ENCODE measurements at places on chromosomes 11 and 22.

DNA sequence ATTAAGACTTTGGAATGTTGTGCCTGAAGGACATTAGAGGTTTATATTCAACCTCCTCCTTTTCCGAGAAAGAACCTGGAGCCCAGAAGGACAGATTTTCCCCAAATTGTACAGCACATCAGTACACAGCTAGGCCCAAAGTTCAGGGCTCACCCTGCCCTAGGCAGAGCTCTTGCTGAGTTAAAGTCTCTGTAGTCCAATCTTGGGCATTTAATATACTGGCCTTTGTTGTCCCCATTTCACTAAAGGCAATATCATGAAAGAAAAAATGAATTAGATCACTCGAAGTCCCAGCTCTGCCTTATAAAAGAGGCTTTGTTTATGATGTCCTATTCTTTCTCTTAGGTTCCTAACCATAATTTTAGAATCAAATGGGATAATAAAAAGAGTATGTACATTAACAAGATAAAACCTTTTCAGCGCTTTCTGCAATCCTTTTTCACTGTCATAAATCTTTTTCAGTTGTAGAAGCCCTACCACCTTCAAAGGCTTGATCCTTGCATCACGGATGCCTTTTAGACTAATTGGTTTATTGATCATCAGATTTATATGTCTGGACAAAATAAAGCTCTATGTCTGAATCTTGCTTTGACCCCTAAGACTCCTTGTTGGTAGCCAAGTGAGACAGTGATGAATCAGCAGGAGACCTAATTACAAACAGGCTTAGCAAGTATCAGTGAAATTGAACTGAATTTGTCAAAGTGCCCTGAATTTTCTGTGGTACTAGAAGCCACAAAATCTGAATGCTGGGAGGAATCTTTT lies 39.8 kb downstream of the RELT start:
- DNase-seq = no peak

GRCh38 chr22:36893262-36893661 lies 20.2 kb upstream of the CSF2RB start:
- no peak for DNase-seq

- DNase-seq = no peak
Observed at GRCh38 chr22:29225422-29226090, 19.9 kb downstream of the EMID1 start.

DNA sequence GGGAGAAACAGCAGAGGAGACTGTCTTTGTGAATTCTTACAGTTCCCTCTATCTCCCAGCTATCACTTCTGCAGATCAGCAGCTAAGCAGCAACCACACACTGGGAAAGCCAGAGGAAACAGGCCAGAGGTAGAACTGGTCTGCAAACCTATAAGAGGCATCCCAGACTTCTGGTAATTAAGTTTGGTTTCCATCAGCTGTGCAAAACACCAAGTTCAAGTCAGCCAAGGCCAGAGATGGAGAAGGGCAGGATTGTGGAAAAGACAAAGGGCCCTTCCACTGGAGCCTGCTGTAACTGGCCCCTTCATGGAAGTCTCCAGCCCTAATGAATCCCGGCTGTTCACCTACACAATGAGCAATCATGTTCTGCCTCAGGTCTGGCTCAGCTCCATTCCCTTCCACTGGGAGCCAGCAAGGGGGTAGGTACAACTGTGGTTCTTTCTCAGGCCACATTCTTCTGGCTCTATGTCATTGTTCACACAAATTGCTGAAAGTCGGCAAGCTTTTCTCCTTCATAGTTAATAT lies 4.6 kb upstream of the PAMR1 start:
- DNase-seq = no peak

- DNase-seq = no peak
Observed at GRCh38 chr11:37946155-37946766, 1348.2 kb upstream of the RAG2 start.

- DNase-seq = no peak
Observed at GRCh38 chr11:108961095-108961494, 296.2 kb downstream of the DDX10 start.

DNA sequence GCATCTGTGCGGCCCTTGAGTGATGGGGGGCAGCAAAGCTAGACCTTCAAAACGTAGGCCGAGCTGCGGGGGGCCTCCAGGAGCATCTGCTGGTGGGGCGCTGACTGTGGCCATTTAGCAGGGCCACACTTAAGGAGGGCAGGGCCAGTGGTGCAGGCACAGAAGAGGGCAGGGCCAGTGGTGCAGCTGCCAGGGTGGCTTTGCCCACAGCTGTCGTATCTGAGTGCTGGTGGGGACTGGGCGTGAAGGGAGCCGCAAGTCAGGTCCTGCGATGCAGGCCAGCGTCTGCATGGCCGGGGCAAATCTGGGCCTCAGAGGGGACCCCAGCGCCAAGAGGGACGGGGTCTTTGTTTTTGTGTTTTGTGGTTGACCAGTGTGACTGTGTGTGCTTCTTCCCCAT lies 27.7 kb downstream of the RNH1 start:
- no peak for DNase-seq

- DNase-seq = peak; percentile 62
Observed at GRCh38 chr11:68843703-68844312, 2.1 kb upstream of the CPT1A start.

DNA sequence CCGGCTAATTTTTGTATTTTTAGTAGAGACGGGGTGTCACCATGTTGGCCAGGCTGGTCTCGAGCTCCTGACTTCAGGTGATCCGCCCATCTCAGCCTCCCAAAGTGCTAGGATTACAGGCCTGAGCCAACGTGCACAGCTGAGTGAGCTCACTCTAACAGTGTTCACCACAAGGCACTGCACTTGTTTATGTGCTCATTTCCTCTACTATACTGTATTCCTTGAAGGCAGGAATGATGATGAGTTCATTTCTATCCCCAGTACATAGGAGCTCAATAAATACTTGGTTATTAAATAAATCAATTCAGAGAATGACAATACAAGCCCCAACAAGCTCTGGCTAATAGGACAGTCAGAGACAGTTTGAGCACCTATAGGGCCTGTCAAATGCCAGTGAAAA lies 29.1 kb downstream of the ALG8 start:
- DNase-seq = no peak

GRCh38 chr11:46918083-46918787 lies at the start of gene LRP4:
TSS of gene LRP4 (minus strand) at chr11:46918550. CDS start at chr11:46918379, 171 bp downstream.
- DNase-seq = peak; percentile 20

DNA sequence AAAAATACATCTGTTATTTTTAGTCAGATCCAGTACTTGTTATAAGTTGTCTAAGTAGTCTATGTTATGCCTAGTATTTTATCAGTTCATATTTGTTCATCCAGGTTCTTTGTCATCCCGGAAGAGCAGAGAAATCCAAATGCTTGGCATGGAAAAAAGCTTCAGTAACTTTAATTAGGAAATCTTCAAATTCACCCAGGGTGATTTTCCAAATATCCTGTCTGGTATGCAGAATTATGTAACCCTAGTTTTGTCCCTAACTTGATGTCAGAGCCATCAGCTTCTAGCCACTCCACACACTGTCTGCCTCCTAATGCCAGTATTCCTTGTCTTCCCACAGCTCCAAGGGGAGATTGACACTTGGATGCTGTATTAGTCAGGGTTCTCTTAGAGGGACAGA lies 216.2 kb downstream of the ARHGAP42 start:
- DNase-seq = no peak

DNA sequence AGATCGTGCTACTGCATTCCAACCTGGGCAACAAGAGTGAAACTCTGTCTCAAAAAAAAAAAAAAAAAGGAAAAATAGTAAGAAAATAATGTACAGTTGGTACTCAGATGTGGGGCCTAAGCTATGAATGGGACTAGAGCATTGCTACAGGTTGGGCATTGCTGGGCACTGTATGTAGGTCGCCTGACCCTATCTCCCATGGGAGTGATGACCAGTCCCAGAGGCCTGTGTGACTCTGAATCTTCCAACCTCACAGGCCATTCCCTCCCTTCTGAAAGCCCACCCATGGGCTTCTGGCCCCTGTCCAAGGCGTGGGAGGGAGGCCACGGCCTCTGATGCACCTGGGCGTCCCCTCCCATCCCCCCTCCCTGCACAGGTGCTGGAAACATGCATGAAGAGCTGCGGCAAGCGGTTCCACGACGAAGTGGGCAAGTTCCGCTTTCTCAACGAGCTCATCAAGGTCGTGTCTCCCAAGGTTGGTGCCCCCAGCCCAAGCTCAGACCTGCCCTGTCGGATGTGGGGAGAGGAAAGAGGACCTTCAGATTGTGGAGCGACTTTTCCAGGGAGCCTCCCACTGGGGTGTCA lies 9.5 kb downstream of the GGA1 start:
- no peak for DNase-seq

- no peak for DNase-seq
Observed at GRCh38 chr11:75632962-75633361, 35.9 kb downstream of the MAP6 start.

GRCh38 chr11:69245491-69246345 lies 48.2 kb upstream of the MYEOV start:
- DNase-seq = no peak

- DNase-seq = no peak
Observed at GRCh38 chr11:79199729-79200354, 241.0 kb downstream of the TENM4 start.

DNA sequence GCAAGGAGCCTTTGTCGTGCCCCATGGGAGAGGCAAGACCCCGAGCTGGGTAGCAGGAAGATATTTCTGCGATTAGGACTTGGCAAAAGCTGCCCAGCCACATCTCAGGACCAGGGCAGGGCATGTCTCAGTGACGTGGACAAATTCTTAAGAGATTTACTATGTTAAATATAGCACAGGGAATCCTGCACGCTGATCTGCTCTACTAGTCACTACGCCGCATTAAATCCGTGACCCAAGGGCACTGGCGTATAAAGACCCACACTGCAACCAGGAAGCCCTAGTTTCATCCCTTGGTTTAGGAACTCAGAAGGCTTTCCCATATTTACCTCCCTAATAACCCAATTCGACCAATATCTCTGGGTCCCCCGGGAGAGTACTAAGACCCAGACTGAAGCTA lies 35.1 kb downstream of the AP1B1 start:
- no peak for DNase-seq

GRCh38 chr11:117618302-117618981 lies 178.6 kb downstream of the DSCAML1 start:
- no peak for DNase-seq

- DNase-seq = no peak
Observed at GRCh38 chr11:115141231-115142114, 362.7 kb downstream of the CADM1 start.

DNA sequence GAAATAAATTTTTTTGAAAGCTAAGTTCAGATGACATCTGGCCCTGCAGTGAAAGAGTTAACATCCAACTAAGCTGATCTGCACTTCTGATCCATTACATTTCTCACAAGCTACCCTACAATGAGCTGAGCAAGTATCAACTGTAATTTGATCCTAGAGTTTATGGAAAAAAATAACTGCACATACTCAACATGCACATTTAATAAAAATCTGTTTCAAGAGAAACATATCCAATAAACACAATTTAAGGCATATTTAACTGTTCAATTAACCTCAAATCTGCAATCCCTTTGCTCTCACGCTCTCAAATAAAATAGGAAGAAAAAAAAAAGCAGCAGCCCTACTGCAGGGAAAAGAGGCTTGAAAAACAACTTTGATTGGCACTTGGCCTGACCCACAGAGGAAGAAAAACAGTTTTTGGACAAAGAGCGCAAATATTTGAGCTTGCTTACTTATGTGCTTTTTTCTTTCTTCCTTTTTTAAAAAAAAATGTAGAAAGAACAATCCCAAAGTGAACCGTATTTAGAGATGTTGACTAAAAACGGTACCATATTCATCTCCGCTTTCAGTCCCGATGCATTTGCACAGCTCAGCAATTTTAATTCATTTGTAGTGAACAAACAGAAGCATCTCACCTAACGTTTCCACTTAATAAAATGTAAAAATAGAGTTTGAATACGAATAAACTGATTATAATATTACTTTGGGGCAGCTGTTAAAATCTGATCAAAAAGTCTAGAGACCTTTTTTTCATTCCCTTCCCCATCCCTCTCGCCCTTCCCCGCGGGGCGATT lies 1.6 kb downstream of the SESN3 start:
- DNase-seq = no peak

DNA sequence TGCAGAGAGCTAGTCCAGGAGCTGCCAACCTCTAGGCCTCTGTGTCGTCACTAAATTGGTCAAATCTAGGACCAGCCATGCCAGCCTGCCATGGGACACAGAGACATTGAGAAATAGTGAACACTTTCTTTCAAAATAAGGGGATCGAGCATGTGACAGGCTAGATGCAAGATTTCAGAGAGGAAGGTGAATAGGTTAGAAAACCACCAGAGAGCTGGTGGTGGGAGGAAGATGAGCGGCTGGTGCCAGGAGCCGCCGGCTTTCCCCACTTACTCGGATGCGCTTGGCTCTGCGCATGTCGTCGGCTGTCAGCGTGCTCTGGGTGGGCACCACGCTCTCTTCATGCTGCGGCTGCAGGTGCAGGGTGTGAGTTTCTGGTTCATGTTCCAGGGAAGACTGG lies 35.4 kb upstream of the NFRKB start:
- no peak for DNase-seq

GRCh38 chr22:40425082-40425481 lies 54.7 kb downstream of the SGSM3 start:
- DNase-seq = no peak

DNA sequence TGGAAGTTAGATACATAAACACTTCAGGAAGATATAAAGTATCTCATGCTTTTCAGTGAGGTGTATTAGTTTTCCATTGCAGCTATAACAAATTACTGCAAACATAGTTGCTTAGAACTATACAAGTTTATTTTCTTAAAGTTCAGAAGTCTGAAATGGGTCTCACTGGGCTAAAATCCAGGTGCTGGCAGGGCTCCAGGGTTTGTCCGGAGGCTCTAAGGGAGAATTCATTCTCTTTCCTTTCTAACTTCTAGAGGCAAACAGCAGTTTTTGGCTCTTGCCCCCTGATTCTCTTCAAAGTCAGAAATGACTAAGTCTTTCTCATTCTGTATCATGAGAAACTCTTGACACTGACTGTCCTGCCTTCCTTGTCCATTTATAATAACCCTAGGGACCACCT lies 138.8 kb downstream of the AASDHPPT start:
- DNase-seq = no peak

DNA sequence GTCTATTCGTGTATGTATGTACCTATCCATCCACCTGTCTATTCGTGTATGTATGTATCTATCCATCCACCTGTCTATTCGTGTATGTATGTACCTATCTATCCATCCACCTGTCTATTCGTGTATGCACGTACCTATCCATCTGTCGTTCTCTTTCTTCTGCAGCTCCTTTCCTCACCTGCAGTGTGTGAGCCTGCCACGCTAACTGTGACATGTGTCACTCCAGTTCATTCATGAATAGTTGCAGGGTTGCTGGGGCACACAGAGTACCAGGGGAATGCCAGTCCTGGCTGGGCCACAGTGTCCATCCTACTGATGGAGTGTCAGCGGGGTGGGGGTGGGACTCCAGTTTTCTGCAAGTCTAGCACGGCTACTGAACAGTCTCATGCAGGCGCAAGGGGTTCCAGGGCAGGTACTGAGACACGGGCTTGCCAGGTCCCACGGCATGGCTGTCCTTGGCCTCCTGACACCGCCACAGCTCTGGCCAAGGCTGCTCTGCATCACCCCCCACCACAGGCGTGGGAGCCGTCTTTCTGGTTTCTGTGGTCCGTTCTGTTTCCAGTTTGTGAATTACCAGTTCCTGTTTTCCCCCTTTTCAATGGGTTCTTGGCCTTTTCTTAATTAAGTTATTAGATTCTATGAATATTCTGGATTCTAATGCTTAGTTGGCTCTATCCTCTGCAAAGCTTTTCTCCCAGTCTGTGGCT lies 88.8 kb upstream of the CLDN5 start:
- DNase-seq = no peak
